NCI-H774 (cell line): ENCODE measurements at places on chromosomes 6 and 20.

- no peak for DNase-seq
These were observed 380.5 kb downstream of the C6orf118 start for GRCh38 chr6:164928728-164929407.

DNA sequence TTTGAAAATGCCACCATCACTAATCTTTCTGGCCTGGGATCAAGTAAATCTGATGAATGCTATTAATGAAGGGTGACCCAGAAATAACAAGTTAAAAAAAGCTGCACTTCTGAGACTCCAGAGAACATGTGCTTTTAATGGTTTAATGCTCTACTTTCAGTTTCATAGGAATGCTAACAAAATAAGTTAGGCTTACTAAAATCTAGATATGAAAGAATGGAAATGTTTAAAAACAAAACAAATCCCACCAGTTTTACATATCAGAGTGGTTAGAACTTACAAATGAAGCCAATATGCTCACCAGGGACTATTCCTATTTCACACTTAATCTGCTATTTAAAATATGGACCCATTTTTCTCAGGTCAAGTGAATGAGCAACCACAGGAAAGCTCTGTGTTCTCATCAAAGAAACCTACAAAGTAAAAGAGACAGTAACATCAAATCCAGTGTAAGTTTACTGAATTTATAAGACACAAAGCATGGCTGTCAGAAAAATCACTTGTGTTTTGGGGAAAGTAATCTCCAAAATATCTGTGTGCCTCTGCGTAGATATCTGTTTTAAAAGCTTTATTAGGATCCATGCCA lies 40.3 kb downstream of the FYN start:
- no peak for DNase-seq

GRCh38 chr6:121780325-121781321 lies 345.2 kb downstream of the GJA1 start:
- no peak for DNase-seq

- no peak for DNase-seq
These were observed 34.1 kb downstream of the CDYL start for GRCh38 chr6:4809999-4810918.

DNA sequence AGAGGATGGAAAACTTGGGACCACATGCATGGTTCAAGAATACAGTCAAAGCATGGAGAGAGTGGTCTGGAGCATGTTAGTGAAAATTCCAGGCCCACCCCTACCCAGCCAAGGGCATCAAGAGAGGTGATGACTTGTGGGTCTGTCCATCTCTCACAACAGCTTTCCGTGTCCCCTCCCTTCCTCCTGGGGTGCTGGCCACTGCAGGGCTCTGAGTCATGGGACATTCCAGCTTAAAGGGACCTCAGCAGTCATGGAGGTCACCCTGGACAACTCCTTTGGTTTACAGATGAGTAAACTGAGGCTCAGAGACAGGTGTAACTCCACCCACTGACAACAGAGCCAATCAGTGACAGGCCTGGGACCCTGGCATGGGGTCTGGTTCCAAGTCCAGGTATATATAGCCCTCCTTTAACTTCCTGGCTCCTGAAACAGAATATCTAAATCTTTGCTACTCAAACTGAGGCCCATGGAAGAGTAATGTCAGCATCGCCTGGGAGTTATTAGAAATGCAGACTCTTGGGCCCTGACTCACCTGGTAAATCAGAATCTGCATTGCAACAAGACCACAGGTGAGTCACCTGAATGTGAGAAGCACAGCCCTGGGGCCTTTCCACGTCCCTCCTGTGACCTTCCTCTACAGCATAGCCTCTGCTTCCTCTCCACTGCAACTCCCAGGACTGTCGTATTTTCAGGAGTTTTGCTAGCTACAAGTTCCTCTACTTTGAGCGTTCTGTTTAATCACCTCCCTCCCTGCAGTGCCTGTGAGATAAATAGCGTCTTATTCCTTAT lies 170.2 kb downstream of the ZDHHC14 start:
- no peak for DNase-seq

DNA sequence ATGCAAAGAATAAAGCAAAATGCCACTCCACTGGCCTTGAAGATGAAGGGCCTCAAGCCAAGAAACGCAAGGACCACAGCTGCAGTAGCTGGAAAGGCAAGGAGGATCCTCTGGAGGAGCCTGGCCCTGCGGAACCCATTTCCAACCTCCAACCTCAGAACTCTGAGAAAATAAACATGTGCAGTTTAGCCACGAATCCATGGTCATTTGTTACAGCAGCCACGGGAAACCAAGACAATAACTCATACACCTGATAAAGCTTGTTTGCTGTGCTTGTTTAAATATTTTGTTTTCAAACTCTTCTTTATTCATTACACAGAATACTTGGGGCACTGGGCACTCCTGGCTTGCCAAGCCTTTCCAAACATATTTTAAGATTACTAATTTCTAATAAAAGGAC lies 10.4 kb downstream of the SERPINB6 start:
- no peak for DNase-seq

DNA sequence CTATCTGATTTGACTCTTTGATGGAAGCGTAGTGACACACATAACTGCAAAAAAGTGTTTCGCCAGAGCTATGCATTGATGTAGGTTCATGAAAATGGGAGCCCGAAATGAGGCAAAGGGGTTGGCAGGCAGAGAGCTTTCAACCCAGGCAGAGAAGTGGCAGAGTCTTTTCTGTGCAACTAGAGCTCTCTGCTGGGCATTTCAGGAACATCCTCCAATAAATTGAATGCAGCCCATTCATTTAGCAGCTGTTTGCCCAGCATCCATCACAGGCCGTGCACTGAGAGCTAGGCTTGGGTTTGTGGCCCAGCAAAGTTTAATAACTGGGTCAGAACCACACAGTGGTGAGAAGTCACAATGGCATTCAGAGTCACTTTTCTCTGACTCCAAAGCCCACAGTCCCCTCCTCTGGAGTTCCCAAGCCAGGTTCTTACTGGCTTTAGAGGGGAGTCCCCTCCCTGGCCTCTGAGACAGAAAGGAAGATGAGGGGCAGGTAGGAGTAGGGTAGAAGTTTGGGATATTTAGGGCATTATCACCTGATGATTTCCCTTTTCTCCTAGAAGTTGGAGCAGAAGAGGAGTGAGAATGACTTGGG lies 31.8 kb upstream of the ELMO2 start:
- peak; percentile 1 for DNase-seq

- no peak for DNase-seq
These were observed 4.3 kb downstream of the PXDC1 start for GRCh38 chr6:3747100-3747737.

- DNase-seq: no peak
These were observed 178.4 kb upstream of the ARID1B start for GRCh38 chr6:156598855-156599180.

GRCh38 chr20:3745686-3746173 lies 13.2 kb downstream of the HSPA12B start:
- no peak for DNase-seq

DNA sequence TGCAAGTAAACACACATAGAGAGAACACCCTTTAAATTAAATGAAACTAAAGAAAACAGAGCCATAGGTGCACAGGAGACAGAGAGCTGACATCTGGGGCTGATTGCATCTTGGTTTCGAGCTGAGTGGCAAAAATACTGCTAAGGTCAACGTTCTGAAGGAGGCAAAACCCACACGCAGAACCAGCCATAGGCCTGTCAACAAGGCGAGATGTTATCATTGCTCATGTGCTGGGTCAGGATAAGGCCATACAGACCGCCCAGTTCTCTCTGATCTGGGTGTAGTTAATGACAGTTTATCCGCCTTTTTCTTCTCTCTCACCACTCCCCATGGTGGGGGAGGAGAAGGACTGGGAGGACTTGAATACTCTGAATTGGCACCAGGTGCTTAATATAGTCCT lies 4.5 kb upstream of the FAM110A start:
- DNase-seq: no peak

DNA sequence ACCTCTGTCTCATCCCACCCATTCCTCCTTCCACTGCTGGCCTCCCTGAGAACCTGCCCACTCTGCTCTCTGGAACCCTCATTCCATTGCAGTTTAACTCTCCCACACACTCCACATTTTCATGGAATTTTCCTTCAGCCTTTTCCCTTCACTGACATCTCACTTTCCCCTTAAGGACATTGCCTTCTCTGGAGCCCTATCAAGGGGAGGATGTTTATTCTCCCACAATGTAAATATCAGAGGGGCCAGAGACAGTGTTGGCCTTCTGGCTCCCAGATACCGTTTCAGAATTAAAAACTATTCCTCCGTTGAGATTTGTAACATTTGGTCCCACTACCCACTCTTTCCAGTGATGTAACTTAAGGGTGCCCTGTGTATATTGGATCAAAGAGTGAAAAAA lies 199.5 kb upstream of the KCNK16 start:
- no peak for DNase-seq

DNA sequence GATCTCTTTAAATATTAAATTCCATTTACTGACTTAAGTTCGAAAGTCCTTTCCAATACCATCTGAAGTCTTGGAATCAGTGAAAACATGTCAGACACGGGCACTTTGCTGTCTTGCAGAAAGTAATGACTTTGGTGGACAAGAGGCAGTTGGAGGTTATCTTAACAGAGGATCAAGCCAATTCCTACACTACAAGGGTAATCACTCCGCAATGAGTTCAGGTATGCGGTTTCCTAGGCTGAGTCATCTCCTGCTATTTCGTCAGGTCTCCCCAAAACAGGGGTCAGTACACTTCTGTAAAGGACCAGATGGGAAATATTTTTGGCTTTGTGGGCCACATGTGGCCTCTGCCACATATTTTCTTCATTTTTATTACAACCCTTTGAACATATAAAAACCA lies 656.6 kb downstream of the KIF16B start:
- no peak for DNase-seq

GRCh38 chr6:161215876-161216615 lies 57.8 kb downstream of the AGPAT4 start:
- DNase-seq: no peak

- DNase-seq: no peak
These were observed 119.9 kb upstream of the PREP start for GRCh38 chr6:105522626-105523322.

GRCh38 chr6:15628499-15629131 lies 34.2 kb downstream of the DTNBP1 start:
- no peak for DNase-seq

GRCh38 chr6:57250348-57250747 lies 28.2 kb upstream of the RAB23 start:
- DNase-seq: no peak

DNA sequence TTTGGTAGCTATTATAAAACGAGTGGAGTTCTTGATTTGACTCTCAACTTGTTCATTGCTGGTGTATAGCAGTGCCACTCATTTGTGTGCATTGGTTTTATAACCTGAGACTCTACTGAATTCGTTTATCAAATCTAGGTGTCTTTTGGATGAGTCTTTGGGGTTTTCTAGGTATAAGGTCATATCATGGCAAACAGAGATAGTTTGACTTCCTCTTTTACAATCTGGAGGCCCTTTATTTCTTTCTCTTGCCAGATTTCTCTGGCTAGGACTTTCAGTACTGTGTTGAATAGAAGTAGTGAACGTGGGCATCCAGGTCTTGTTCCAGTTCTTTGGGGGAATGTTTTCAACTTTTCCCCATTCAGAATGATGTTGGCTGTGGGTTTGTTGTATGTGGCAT lies 38.8 kb downstream of the SUMO4 start:
- DNase-seq: no peak

DNA sequence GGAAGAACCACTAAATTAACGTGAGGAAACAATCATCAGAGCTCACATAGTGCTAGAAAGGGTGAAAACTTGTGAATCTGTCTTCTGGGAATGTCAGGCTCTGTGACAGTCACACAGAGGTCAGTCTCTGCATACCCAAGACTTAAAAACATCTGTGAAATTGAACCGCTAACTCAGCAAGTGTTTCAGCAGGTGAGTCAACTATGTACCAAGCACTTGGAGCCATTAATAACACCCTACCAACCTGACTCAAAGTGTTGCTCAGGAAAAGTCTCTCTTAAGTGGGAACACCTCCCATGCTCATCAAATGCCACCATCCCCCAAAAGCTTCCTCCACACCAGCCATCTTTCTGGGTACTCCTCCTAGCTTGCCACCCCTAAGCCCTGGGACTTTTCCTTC lies 92.3 kb upstream of the CARMIL1 start:
- no peak for DNase-seq

- no peak for DNase-seq
These were observed 96.5 kb downstream of the ERMARD start for GRCh38 chr6:169847901-169848311.

DNA sequence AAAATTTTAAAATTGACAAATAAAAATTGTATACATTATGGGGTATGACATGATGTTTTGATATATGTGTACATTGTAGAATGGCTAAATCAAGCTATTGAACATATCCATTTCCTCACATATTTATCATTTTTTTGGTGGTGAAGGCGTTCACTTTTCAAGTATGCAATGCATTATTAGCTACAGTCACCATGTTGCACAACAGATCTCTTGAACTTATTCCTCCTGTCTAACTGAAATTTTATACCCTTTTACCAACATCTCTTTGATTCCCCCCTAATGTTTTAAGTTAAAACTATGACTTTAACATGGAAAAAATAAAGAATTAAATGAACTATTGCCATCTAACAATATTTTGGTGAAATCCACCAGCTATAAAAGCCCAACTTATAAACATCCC lies 65.2 kb upstream of the UST start:
- DNase-seq: no peak

- no peak for DNase-seq
These were observed at the start of gene OOEP for GRCh38 chr6:73369563-73369962. Gene OOEP, minus strand, starts transcription at chr6:73369897. Its CDS starts 105 bp downstream, at chr6:73369792.
